A549 treated with ZK216348 at 1 μM for 4 hours (cell line): ENCODE measurements at places on chromosomes 3 and 15. TPM values are rescaled to one million over a fixed set of nuclear protein-coding genes. Genes with fewer than 3 reads are reported as not detected.

GREM1 gene
- 5.8 to 14.1 TPM (median 7.6 TPM) in 5 replicates for total RNA-seq

RASGRF1 gene
- 0.32 to 1.9 TPM (median 0.54 TPM) in 5 replicates for total RNA-seq

CPLX3 gene
- 0.07 TPM in 1 of 5 replicates, not detected in the others for total RNA-seq

OR4F15 gene
- not detected in 5 replicates for total RNA-seq
